WTC11 (cell line): ENCODE measurements at places on chromosomes 3 and 15.

DNA sequence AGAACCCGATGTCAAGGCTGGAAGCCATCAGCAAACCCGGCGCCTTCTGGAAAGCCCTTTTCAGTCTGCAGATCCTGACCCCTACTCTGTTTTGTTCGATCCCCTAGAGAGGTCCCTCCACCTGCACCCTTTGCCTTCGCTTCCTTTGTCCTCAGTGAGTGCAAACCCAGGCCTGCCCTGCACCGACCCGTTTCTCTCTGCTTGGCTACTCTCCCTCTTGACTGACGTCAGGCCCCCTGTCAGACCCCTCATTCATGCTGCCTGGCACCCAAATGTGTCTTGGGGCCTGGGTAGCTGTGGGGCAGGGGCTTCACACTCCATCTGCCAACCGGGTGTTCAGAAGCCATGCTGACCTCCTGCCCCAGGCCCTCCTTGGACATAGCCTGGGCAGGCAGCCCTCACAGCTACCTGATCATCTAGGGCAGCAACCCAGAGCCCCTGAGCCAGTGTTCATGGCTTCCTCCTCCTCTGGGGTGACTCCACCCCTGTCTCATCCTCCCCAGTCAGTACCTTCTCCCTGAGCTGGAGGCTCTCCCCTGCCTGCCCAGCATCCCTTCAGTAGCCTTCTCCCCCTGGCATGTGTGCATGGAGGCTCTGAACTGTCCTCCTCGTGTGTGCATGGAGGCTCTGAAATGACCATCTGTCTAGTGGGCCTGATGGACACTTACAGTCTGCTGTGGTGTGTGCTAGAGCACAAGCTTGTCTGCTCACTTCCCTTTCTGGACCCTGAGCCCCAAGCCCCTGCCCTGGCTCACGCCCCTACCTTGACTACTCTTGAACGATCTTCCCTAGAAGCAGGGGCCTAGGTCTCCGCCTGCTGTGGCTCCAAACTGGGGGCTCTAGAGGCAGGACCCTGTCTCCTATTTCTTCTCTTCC lies 69.4 kb downstream of the EXOG start:
- no peak for DNase-seq

- DNase-seq: peak; percentile 85
Measured at GRCh38 chr15:80780416-80781221, 1.4 kb downstream of the CEMIP start.

DNA sequence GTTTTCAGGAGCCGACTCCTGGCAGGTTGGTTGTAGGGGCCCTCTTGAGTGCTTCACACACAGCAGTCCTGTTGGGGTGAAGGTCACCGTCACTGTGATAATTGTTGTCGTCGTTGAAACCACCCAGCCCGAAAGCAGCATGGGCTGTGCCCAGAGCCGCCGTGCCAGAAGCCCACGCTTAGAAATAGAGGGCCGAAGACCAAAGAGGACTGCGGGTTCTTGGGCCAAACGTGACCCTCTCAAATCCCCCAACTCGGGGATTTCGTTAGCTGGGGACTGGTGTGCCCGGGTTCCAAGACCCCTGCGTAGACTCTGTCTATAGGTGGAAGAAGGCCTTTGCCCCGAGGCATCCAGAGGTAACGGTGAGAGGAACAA lies 7.5 kb upstream of the ADAMTS17 start:
- DNase-seq: no peak

- no peak for DNase-seq
Measured at GRCh38 chr3:172586436-172586835, 63.2 kb upstream of the TNFSF10 start.

DNA sequence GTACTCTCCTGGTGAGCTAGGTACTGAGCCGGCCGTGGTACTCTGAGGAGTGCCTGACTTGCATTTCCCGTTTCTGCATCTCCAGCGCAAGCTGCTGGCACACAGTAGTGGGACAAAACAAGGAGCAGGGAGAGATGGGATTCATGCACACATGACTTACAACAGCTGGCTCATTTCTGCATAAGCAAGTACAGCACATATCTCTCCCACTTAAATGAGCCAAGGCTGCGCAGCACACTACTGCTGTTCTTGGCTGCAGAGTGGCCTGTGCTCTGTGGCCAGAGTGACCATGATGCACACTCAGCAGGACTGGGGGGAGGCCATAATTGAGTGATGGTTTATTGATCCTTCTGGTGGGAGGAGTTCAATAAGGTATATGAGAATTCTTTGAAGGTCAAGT lies 59.2 kb upstream of the ABHD17C start:
- DNase-seq: no peak

- DNase-seq: no peak
Measured at GRCh38 chr15:58856086-58856485, 77.4 kb downstream of the SLTM start.

DNA sequence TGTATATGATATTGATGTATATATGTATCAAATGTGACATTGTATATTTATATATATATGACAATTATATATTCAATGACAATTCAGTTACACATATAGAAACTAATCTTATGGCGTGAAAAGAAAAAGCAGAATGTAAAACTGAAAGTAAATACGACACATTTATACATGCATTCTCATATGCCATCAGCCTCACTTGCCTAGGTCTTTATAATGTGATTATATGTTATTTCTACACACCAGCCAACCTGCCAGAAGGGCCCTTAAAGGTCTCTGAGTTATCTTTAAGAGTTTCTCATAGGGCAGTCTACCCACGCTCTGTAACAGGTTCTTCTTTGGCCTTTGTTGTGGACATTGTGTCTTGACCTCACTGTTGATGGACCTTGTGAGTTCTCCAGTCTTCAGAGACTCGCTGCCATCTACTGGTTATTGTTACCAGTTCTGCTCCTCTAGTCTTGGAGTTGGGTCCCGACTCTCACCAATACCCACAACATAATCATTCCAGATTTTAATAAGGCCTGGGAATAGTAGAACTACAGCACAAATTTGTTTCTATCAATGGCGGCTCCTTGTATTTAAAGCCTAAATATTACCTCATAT lies 371.5 kb upstream of the GOLIM4 start:
- DNase-seq: no peak

GRCh38 chr3:191795196-191795595 lies 334.2 kb downstream of the PYDC2 start:
- no peak for DNase-seq
